ENCODE measurements at places on chromosomes 12 and 14.

- no peak for DNase-seq
Observed at GRCh38 chr12:76024102-76024781, 7.3 kb downstream of the PHLDA1 start.

- no peak for DNase-seq
Observed at GRCh38 chr12:29707846-29708245, 75.9 kb downstream of the TMTC1 start.

GRCh38 chr14:30849354-30849753 is 25.0 kb upstream of the COCH start:
- DNase-seq = no peak

- DNase-seq = peak; percentile 27
Observed at GRCh38 chr12:2876431-2877046, 435 bp downstream of the FOXM1 start.

- DNase-seq = no peak
Observed at GRCh38 chr12:25480145-25480544, 72.9 kb downstream of the LMNTD1 start.

- no peak for DNase-seq
Observed at GRCh38 chr12:88413646-88414045, 166.6 kb downstream of the KITLG start.

DNA sequence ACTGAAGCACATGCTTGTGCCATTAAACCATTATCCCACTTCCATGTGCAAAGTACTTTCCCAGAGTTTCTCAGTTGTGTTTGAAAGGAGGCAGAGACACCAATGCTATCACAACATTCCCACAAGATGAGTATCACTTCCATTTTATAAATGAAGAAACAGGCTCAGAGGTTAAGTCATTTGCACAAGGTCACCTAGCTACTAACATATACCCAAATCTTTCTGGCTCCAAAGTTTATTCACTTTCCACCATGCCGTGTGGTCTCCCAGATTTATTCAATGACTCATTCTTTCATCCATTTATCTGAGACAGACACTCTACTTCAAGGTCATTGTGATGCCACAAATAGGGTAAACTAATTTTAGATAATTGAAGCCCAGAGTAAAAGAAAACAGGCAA is 9.4 kb downstream of the ART4 start:
- DNase-seq = no peak

DNA sequence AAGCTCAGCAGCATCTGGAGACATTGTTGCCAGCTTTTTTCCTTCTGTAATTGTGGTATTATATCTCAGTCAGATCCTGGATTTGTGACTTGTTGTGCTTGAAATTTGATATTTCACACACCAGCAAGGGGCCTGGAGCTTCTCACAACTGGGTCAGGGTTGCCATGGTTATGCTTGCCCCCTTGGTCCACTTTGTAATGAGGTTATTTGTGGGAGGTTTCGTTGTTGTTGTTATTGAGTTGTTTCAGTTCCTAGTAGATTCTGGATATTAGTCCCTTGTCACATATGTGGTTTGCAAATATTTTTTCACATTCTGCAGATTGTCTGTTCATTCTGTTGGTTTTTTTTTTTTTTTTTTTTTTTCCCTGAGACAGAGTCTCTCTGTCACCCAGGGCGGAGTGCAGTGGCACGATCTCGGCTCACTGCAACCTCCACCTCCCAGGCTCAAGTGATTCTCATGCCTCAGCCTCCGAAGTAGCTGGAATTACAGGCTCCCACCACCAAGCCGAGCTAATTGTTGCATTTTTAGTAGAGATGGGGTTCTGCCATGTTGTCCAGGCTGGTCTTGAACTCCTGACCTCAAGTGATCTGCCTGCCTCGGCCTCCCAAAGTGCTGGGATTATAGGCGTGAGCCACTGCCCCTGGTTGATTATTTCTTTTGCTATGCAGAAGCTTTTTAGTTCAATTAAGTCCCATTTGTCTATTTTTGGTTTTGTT is 80.6 kb upstream of the ETV6 start:
- no peak for DNase-seq

GRCh38 chr12:64082866-64083268 is 139.2 kb downstream of the KICS2 start:
- DNase-seq = no peak

DNA sequence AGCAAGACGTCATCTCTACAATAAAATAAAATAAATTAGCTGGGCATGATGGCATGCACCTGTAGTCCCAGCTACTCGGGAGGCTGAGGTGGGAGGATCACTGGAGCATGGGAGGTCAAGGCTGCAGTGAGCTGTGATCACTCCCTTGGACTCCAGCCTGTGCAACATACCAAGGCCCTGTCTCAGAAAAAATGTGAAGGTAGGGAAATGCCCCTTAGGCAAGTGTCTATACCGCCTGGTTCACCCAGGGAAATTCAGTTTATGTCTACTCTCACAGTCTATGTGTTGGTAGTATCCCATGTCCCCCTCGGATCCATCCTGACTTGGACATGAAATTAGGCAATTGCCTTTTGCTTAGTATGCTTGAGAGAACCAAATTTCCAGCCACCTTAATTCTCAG is 88.4 kb upstream of the TMEM132C start:
- DNase-seq = no peak

DNA sequence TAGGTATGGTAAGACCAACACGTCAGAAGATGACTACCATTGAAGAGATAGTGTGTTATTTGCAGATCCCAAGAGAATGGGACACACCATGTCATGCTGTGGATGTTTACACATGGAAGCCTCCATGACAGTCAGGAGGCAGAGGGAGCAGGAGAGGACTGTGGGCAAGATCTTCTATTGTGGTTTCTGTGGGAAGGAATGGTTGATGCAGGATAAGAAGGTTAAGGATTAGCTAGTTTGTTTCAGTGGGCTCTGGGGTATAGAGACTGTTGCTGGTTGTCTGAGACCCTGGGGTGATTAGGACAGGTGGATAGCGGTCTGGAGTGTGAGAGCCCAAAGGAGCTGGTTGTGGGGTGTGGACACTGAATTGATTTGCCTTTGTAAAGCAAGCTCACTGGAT is 23.3 kb downstream of the TAS2R7 start:
- DNase-seq = no peak

GRCh38 chr14:76499399-76499798 is 123.5 kb downstream of the ESRRB start:
- DNase-seq = no peak

- no peak for DNase-seq
Observed at GRCh38 chr14:45359746-45360145, 106.7 kb upstream of the MIS18BP1 start.

GRCh38 chr14:103123634-103124500 is 606 bp downstream of the TNFAIP2 start:
- no peak for DNase-seq

DNA sequence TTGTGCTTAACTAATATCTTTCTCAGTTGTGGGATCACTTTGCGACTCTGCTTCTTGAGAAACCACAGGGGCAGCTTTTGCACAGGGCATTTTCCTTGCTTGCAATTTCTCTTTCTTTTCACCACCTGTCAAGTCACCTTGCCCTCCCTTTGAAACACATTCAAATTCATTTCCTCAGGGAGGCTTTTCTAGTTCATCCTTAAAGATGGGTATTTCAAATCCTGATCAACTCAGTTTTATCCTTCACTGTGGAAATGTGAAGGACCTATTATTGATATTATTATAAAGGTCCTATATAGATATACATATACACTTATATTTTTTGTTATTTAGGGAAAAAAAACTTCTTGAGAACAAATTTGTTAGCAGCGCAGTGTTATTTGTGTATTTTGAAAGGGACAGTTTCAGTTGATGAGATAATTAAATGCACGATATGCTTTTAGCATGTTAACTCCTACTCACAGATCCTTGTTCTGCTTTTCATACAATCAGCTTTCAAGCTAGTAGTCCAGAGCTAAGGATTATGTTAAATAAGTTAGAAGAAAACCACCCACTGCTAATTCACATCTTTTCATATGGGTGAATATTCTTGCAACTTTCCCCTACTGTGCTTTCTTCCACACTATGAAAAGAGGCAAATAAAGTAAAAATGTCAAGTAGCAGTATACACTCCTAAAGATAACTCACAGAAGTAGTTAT is 501.4 kb upstream of the RGS6 start:
- DNase-seq = no peak

GRCh38 chr12:103503546-103504480 is 8.0 kb upstream of the C12orf42 start:
- DNase-seq = peak; percentile 18

- no peak for DNase-seq
Observed at GRCh38 chr14:56081139-56081538, 37.1 kb upstream of the PELI2 start.

DNA sequence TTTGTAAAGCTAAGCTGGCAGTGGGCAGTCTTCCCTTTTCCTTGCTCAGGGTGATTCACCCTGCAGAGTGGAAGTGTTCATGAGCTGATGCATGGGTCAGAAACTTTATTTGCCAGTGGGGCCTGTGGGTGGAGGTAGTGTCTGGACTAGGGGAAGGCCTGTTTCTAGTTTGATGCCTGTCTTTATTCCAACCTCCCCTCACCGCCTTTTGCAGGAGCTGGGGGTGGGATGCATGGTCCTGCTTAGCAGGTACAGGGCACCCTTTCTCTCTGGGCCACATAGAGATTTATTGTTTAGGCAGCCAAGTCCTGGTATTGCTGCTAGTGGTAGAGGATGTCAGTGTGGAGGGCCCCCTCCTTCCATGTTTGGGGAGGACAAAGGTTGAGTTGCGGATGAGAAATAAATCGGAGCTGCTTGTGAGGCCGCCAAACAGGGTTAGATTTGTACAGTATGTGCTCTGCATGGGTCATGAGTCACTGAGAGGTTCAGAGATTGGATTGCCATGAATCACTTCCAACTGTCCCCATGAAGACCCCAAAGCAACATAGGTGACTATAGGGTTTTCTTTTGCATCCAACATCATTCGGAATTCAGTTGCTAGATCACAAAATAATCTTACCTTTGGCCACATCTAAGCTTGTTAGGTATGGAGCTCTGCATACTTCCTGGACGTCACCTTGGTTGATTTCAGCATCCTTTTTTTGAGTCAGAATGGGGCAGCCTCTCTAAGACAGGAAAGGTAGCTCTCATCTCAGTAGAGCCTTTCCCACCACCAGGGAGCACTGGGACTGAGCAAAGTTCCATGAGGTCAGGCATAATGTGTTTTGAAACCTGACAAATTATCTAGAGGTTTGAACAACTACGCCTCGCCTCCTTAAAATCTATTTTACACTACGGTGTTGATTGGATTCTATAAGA is 8.8 kb downstream of the SMOC1 start:
- DNase-seq = no peak

DNA sequence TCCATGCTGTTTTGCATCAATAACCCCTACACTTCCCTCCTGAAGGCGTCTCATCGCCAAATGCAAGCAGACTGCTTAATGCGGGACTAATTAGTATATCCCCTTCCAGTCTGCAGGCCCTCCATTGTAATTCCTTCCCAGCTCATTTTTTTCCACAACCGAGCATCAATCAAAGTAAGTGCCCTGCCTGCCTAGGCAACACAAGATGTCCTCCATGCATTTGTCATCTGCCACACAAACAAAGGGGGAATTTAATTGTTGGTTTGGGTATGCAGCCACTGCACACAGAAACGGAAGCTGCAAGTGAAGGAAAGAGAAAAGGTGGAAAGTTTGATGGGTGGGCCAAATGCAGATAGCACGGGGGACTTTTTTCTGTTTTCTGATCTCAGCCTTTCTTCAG is 168.0 kb downstream of the EGLN3 start:
- DNase-seq = no peak

DNA sequence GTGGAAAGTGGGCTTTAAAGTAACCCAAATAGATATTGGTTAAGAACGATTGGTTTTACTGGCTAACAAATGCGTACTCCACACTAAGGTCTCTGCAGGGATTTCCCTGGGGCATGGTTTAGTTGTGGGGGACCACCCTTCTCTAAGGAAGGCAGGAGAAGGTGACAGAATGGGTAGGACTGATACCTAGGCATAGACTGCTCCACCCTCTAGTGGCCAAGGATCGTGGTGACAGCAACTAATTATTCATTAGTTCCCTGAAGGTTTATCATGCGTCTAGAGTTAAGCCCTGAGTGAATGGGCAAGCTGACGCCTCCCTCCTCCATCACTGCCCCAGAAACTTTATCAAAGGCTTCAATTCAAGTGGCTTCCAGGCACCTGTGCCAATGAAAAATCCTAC is 9.1 kb downstream of the FAM181A start:
- DNase-seq = no peak

- DNase-seq = no peak
Observed at GRCh38 chr12:4423528-4424195, 22.0 kb downstream of the FGF6 start.

DNA sequence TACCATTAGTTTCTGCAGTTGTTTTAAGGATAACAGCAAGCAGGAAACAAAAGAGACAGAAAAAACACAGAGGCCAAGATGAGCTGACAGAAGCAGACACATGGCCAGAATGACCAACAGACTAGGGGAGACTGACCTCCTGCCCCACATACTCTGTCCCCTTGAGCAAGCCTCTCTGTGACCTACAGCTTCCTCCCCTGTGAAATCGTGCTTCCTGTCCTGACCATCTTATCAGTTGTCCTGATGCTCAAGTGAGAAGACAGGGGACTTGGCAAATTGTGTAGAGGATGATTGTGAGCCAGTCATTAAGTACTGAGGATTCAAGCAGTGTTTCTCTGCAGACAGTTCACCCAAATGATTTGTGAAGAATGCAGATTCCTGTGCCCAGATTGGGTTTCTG is 229.0 kb downstream of the SLC41A2 start:
- DNase-seq = no peak

GRCh38 chr12:67640863-67641262 is 7.7 kb upstream of the DYRK2 start:
- DNase-seq = no peak

DNA sequence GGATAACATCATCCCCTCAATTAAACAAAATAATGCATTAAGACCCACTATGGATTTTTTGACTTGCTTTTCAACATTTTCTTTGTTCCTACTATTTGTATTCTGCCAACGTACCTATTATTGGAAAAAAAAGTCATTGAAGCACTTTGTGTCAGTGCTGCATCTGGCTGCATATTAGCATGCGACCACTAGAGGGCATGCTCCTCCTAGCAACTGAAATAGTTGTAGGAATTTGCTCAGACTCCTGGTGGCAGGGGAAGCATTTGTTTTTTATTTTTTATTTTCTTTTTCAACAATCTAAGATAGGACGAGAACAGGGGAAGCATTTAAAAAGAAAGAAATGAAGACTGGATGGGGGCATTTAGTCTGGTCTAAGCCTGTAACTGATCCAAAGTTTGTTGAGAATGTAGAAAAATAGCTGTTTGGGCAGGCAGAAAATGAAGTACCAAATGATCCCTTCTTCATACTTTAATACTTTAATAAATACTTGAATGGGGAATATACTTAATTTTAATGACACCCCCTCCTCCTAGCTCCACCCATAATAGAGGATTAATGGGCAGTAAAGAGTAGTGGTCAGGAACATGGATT is 14.5 kb upstream of the CLEC4A start:
- peak; percentile 77 for DNase-seq

- DNase-seq = no peak
Observed at GRCh38 chr12:122133192-122133950, 40.6 kb downstream of the IL31 start.

All from stimulated activated CD4-positive, alpha-beta T cell treated with anti-CD3 and anti-CD28 coated beads, TNF-alpha, amount 100 ng/mL, for 24 hours (primary cell).